GOT3 (cell line): ENCODE measurements at places on chromosomes 13 and 19.

DNA sequence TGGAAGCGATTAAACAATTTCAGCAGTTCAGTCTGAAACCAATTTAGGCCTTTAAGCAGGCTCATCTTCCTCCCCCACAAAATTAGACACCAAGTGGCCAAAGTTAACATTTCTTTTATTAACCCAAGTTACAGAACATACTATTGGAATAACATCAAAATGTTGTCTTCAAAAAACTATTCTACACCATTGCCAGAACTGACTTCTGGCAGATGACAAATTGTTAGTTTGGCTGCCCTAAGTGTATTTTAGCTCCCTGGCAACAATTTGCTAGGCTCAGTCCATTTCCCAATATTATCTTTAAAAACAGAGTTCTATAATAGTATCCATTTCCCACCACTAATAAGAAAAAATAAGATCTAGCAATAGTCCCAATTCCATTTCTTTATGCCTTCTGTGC is 107.8 kb downstream of the SGCG start:
- no peak for DNase-seq

- no peak for DNase-seq
Observed at GRCh38 chr13:99214232-99214631, 13.6 kb downstream of the UBAC2 start.

DNA sequence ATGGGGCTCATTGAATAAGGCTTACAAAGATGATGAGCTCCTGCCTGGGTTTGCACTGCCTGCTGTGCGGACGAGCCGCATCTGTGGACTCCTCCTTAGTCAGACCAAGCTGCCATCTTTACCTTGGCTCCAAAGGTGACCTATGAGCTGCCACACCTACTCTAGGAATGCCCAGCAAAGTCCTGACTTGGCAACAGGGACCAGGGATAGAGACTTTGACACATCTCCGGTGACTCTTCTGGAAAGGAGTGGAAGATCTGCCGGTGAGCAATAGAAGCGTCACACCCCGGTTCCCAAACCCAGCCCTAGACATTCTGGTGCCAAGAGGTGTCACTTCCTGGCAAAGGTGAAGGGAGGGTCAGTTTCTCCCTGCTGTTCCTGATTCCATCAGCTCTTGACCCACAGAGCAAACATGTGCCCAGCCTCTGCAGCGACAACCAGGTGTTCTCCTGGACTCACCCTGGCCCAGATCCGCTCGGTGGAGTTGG is 50.2 kb upstream of the GTF3A start:
- no peak for DNase-seq

DNA sequence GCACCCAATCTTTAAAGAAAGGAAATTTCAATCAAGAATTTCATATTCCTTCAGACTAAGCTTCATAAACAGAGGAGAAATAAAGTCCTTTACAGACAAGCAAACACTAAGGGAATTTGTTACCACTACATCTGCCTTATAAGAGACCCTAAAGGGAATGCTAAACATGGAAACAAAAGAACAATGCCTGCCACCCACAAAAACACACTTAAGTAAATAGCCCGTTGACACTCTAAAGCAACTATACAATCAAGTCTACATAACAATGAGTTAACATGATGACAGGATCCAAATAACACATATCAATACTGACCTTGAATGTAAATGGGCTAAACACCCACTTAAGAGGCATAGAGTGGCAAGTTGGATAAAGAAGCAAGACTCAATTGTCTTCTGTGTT is 1056.9 kb upstream of the ATXN8OS start:
- DNase-seq, result no peak

GRCh38 chr19:18289471-18290301 is 8.3 kb upstream of the JUND start:
- DNase-seq, result no peak

- no peak for DNase-seq
Observed at GRCh38 chr13:74575729-74576125, 441.5 kb upstream of the KLF12 start.

GRCh38 chr19:30374865-30375552 is 2.8 kb downstream of the ZNF536 start:
- DNase-seq, result no peak

DNA sequence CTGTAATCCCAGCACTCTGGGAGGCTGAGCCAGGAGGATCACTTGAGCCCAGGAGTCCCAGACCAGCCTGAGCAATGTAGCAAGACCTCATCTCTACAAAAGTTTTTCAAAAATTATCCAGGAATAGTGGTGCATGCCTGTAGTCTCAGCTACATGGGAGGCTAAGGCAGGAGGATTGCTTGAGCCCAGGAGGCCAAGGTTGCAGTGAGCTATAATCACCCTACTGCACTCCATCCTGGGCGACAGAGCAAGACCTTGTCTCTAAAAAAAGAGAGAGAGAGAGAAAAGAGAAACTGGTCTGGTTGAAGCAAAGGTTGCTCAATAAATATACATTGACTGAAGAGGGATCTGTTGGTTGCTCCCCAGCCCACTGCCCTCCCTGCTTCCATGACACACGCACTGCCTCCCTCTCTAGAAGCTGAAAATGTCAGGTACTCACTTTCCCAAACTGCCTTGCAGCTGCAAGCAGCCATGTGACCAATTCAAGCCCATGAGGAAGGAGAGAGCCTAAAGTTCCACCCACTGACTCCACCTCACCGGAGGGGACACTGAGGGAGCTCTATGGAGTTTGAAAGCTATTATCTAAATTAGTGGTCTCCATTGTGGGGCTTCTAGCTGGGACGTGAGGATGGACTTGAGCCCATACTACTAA is 14.0 kb downstream of the CEACAM16 start:
- DNase-seq, result no peak

GRCh38 chr13:28574617-28575142 is 79.8 kb upstream of the FLT1 start:
- no peak for DNase-seq

DNA sequence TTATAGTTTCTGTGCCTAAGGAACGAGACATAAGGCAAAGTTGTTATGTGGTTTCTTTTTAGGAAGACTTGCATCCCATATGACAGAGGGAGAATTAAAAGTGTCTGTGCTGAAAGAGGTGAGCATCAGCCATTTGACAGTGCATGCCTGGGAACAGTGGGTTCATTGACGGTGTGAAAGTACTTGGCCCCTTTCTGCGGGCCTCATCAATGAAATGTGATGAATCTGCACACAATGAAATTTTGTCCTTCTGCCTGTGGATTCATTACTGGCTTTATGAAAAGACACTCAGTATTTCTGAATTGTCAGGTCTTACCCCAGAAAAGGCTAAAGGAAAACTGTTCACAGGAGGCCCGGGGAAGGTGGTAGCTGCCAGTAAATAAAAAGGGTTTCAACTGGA is 295.8 kb downstream of the FOXO1 start:
- DNase-seq, result no peak

DNA sequence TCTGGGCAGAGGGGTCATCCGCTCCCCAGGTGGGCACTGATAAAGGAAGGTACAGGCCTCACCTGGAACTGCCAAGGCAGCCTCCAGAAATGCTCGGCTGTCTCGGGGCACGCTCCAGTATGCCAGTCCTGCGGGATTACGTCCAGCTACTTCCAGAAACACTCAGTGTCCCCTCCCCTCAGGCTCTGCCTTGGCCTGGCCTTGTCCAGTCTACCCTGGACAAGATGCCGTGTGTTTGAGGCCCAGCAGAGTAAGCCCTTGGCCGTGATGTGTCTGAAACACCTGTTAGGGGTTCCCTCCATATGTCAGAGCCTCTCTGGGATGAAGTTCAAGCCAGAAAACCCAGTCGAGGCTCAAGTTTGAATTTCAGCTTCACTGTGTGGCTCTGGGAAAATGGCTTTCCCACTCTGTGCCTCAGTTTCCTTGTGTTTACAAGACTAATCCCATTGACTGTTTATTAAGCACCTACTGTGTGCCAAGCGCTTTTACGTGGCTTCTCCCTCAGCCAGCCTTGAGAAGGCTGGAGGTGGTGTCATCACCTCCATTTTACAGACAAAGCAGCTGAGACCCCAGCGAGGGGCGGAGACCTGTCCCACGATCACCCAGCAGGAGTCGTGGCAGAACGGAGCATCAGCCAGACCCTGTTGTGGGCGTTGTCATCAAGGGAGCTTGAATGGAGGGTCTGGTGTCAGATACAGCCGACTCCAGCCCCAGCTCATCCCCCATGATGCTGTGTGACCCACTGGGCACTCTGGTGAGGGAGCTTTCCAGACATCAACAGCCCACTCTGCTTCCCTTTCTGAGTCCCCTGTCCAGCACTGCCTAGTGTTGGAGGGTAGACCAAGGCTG is 2.0 kb upstream of the PIK3R2 start:
- no peak for DNase-seq

- DNase-seq, result no peak
Observed at GRCh38 chr19:35195830-35196229, 32.7 kb downstream of the FAM187B start.

- DNase-seq, result no peak
Observed at GRCh38 chr13:97502181-97502580, 68.2 kb downstream of the RAP2A start.

DNA sequence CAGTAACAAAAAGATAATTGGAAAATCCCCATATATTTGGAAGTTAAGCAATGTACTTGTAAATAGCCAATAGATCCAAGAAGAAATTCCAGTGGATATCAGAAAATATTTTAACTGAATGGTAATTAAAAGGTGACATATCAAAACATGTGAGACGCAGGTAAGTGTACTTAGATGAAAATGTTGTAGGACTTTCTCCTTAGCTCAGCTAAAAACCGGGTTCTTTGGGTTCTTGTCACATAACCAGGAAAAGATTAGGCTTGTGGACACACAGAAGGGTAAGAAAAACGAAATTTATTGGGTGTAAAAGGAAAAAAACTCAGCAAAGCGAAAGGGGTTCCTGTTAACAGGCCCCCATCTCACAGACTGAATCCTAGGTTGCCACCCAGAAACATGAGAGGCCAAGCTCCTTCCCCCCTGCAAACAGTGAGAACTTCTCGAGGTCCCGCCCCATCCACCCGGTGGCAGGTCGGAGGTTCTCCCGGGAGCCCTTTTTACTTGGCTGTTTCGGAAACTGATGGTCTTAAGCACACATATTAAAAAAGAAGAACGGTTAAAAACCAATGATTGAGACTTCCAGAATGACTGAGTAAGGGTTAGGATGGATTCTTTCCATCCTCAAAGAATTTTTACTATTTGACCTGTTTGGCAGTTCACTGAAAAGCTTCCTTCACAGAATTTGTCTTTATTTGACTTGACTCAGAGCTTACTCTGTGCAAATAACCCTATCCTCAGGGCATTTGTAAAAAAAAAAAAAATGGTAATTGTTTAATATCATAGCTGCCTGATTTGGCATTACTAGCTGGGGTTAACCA is 3.1 kb upstream of the CCDC70 start:
- no peak for DNase-seq

DNA sequence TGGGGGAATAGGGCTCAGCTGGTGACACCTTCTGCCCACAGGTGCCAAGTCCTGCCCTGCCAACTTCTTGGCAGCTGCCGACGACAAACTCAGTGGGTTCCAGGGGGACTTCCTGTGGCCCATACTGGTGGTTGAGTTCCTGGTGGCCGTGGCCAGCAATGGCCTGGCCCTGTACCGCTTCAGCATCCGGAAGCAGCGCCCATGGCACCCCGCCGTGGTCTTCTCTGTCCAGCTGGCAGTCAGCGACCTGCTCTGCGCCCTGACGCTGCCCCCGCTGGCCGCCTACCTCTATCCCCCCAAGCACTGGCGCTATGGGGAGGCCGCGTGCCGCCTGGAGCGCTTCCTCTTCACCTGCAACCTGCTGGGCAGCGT is 2.1 kb downstream of the P2RY11 start:
- no peak for DNase-seq

- no peak for DNase-seq
Observed at GRCh38 chr13:71632721-71633120, 234.3 kb downstream of the DACH1 start.

DNA sequence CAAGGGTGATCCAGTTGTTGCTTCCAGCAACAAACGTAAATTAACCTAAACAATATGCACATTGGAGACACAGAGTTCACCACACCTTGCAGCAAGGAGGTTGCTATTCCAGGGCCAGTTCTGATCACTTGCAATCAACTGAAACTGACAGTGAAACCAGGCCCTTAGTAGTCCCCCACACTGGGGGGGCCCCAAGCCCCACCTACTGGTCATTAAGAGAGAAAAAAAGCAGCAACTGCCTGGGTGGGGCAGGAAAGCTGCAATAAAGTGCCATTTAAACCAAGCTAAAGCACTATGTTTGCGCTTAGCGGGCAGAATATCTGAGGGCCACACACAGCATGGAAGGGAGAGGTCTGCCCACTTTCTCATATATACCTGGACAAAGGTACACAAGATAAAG is 51.5 kb downstream of the ATP7B start:
- no peak for DNase-seq

GRCh38 chr13:94063096-94063495 is 416.4 kb downstream of the DCT start:
- no peak for DNase-seq

DNA sequence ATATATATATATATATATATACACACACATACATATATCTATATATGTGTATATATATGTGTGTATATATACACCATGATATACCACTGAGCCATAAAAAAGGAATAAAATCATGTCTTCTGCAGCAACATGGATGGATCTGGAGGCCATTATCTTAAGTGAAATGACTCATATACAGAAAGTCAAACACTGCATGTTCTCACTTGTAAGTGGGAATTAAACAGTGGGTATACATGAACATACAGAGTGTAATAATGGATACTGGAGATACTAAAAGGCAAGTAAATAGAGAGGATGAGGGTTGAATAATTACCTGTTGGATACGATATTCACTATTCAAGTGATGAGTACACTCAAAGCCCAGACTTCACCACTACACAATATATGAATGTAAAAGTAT is 332.6 kb downstream of the SLITRK1 start:
- DNase-seq, result no peak

DNA sequence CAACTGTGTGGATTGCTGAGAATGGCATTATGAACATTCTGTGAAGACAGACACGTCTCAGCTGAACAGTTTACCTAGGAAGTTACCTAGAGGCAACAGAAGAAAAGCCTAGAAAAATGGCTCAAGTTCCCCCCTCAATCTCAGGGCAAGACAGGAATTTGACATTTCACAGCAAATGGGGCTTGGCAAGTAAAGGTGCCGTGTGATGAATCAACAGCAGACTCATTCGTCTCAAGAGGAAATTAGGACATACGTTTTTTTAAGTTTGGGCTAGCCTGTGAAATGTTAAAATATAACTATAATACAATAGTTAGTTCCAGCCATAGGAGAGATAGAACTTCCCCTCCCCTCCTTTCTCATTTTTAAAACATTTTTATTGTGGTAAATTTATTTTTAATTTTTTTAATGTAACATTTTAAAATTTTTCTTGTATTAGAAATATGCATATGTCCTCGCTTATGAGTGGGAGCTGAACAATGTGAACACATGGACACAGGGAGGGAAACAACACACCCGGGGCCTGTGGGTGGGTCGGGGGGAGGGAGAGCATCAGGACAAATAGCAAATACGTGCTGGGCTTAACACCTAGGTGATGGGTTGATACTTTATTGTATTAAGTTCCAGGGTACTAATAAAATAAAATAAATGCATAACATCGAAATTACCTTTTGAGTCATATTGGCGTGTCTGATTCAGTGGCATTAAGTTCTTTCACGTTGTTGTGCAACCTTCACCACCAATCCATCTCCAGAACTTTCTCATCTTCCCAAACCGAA is 116.0 kb downstream of the COL4A2 start:
- DNase-seq, result no peak
